Fibroblast of villous mesenchyme (primary cell): ENCODE measurements at places on chromosomes 7 and 10. TPM values are rescaled to one million over a fixed set of nuclear protein-coding genes. Genes with fewer than 3 reads are reported as not detected.

DNA sequence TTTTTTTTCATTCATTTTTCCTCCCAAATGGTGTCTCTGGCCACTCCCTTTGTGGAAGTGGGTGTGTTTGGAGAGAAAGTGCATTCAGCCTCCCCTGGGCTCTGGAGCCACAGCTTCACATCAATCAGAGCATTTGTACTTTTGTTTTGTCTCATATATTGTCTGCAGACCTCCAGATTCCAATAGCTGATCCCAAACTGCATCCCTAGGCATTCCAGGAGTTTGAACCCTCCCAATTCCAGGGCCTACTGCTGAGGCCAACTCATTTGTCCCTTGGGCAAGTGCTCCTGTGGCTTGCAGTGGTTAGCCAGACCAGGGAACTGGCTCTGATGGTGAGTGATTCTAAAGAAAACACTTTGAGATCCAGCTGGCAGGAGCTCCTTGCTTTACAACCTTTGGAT lies 163.3 kb downstream of the IPMK start:
- no peak for DNase-seq

DNA sequence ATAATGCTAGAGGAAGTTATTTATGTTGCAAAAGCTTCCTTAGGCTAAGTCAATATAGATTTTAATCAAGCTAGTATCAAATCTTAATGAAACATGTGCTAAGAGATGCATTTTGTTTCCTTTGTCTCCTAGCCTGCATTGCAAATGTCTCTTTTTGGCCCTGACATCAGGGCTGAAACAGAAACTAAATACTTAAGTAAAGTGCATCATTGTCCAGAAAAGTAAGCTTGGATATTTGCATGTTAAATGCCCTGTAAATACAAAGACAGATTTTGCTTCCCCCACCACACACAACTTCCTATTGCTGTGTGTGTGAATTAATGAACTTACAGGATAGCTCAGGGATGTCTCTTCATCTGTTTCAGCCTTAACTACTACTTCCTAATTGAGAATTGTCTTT lies 10.0 kb upstream of the STAMBPL1 start:
- no peak for DNase-seq

GRCh38 chr10:96280859-96281258 lies 9.5 kb upstream of the BLNK start:
- no peak for DNase-seq

GRCh38 chr7:77626586-77627308 lies 69.5 kb upstream of the RSBN1L start:
- no peak for DNase-seq

GRCh38 chr7:105653441-105654005 lies 72.2 kb upstream of the EFCAB10 start:
- no peak for DNase-seq

DNA sequence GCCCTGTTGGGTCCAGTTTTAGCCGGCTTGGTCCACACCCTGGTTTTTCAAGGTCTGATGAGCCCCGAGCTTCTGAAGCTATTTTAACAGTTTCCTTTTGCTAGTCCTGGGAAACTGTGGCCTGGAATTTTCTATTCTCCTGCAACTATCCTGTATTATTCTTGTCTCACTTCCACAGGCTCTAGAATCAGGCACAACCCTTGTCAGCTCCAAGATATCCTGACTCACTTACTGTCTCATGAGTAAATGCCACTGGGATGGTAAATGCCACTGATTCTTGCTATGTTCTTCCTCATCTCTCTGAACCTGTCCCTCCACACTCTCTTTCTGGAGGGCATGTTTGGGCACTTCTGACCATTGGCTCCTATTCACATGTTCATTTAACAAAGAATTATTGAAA lies 611.5 kb upstream of the IGFBP3 start:
- no peak for DNase-seq

GRCh38 chr10:62810156-62810902 lies 5.8 kb downstream of the ADO start:
- no peak for DNase-seq

GRCh38 chr7:151658778-151659177 lies 139.1 kb upstream of the RHEB start:
- peak; percentile 45 for DNase-seq

- DNase-seq: no peak
These were observed 553.0 kb downstream of the GRM8 start for GRCh38 chr7:126699707-126700106.

GRCh38 chr10:113524539-113525490 lies 28.0 kb upstream of the HABP2 start:
- DNase-seq: peak; percentile 16

DNA sequence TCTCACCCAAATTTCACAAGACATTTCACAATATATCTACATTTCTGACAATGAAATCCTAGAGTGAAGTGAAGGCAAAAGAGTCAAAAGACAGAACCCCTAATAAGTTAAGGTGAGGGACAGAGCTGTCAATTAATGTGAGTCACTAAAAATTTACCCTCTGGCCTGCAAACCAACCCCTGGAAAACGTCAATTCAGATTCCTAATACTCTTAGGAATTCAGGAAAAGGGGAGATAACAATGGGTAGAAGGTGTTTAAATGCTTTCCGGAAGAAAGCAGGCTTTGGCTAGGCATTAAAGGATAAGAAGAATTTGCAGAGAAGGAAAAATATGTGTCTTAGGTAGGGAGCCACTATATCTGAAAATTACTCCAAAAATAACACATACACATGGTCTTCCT lies 299.6 kb downstream of the INHBA start:
- DNase-seq: no peak

DNA sequence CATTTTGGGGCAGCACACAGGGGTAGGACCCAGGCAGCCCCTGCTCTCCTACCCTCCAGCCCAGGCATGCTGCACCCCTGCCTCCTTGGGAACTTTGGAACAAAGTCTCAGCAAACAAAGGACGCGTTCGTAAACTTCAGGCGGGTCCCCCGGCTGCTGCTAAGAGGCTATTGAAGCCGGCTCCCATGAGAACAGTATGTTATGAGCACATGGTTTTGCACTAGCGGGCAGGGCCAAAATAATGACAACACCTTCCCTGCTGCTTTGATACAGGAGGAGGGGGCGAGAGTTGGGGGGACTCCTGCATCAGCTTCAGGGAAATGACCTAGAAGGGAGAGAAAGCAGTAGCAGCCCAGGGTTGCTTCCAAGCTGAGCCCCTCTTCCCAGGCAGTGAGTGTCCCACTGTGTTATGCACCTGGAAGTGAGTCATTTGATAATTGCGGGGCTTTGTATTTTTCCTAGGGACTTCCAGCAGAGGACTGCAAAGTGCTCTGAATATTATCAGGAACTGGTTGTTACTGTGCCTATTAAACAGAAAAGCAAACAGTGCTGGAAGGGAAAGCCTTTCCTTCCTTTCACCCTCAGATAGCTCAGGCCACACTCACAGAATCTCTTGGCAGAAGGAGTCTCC lies 6.9 kb downstream of the ITPRIP start:
- peak; percentile 83 for DNase-seq

GRCh38 chr10:132708936-132709335 lies 77.0 kb downstream of the NKX6-2 start:
- no peak for DNase-seq

- DNase-seq: no peak
These were observed 199.6 kb upstream of the HDAC9 start for GRCh38 chr7:18295781-18296423.

- no peak for DNase-seq
These were observed at the start of gene MMD2 for GRCh38 chr7:4958477-4959301. MMD2 (minus strand) TSS chr7:4959187; CDS start chr7:4959017, 170 bp downstream.

GRCh38 chr7:74290553-74290950 lies 1.3 kb downstream of the CLIP2 start:
- no peak for DNase-seq

- no peak for DNase-seq
These were observed 380 bp upstream of the AGBL3 start for GRCh38 chr7:134985894-134986362.

GRCh38 chr10:117424883-117425649 lies 49.8 kb upstream of the PDZD8 start:
- DNase-seq: no peak

- DNase-seq: no peak
These were observed 63.6 kb downstream of the INSIG1 start for GRCh38 chr7:155361346-155361680.

DNA sequence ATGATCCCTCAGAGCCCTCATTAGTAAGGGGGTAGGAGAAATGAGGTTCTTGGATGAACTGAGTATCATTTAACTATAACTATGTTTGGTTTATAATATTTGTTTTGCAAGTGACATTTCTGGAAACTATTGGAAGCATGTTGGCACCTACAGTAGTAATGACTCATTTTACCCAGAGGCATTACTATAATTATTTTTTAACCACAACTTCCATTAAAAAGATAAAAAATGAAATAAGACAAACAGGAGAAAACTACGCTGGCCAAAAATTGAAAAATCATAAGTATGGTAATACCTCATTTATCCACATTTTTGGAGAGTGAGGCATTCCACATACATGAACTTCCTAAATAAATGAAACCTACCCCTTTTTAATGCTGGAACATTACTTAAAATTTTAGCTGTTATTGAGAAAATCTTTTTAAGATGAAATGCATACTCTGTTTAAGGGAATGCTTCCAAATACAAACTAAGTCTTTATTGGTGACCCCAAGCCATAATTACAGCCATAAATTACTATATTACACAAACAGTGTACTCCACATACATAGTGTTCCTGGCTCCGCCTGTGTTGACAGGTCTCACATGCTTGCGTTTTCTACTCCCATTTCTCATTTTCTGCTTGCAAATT lies 84.6 kb upstream of the CAPZA2 start:
- peak; percentile 59 for DNase-seq

DNA sequence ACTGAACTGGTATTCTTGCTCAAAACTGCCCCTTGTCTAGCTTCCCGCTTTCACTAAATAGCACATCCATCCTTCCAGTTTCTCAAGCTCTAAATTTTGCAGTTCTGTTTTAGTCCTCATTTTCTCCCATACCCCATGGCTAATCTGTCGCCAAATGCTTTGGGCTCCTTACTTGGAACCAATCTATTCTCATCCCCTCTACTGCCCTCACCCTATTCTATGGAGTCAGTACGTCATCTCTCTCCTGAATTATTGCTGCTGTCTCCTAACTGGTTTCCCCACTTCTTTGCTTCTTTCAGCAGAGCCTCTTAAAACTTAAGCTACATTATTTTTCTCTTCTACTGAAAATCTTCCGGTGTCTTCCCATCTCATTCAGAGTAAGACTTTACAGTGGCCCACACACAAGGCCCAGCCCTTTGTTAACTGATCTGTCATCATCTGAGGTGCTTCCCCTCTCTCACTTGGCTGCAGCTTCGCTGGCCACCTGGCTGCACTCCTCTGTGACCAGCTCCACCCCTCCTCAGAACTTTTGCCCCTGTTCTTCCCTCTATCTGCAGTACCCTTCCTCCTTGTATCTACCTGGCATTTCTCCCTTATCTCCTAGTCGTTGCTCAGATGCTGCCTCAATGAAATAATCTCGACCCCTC lies 9.9 kb downstream of the STARD3NL start:
- DNase-seq: no peak

DNA sequence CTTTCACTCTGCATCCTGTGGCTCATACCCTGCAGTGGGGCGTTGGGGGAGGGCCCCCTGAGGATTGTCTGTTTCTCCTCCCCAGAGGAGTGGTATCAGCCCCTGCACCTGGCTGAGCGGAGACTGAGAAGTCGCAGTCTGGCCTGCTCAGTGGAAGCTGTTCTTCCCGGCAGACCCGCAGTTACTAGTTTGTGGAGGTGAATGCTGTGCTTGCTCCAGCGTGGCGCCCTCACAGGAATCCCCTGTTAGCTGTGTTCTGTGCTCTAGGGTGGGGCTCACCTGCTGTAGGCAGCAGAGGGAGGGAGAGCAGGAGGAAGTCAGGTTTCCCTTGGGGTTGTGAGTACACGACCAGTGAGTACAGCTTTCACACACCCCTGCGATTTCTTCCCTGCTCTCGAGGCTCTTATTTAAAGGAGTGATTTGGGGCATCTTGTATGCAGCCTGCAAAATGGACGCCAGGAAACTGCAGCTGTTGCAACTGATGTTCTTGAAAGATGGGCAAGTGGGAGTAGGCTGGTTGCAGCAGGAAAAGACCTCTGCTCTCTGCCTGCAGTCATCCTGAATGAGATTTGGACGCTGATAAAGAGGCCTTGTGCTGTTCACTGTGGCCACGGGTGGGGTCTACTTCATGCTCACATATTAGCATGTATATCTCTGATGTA lies 66.4 kb downstream of the HK1 start:
- no peak for DNase-seq

DNA sequence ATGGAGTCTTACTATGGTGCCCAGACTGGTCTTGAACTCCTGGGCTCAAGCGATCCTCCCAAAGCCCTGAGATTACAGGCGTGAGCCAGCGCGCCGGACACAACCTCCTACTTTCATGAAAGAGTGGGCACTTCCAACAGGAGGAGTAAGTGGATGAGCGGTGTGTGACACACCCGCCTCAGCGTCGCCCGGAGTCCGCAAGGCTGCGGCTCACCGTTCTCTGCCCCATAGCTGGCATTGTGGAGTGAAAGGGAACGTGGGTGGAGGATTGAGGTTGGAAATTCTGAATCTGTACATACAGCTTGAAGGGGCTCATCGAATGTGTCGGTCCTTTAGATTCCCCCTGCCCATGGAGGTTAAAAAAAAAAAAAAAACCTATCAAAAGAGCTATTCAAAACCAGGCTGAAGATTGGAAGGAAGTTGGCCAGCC lies 524 bp upstream of the PRXL2A start:
- no peak for DNase-seq

SEPHS1 gene
- total RNA-seq: 18.1 and 26.1 TPM in 2 replicates

PON3 gene
- under 0.01 TPM in 1 of 2 replicates, not detected in the other for total RNA-seq

FKBP6 gene
- not detected in 2 replicates for total RNA-seq

GPNMB gene
- total RNA-seq: 60.9 and 93.7 TPM in 2 replicates

ZNF503 gene
- total RNA-seq: 7.8 and 11.9 TPM in 2 replicates

EGR2 gene
- total RNA-seq: 1.7 and 1.9 TPM in 2 replicates

RGS10 gene
- 35.4 and 50.9 TPM in 2 replicates for total RNA-seq

LBX1 gene
- not detected in 2 replicates for total RNA-seq

MINPP1 gene
- total RNA-seq: 30.0 and 52.7 TPM in 2 replicates

RADIL gene
- under 0.01 and 0.32 TPM in 2 replicates for total RNA-seq

EFCAB10 gene
- under 0.01 TPM in 1 of 2 replicates, not detected in the other for total RNA-seq

NRCAM gene
- 0.97 and 1.3 TPM in 2 replicates for total RNA-seq

HECW1 gene
- total RNA-seq: 1.7 and 3.2 TPM in 2 replicates

PNLIP gene
- not detected in 2 replicates for total RNA-seq

AHR gene
- total RNA-seq: 28.7 and 35.4 TPM in 2 replicates

NPTX2 gene
- total RNA-seq: 0.43 TPM in 1 of 2 replicates, not detected in the other

MUC12 gene
- under 0.01 TPM in 1 of 2 replicates, not detected in the other for total RNA-seq

POMZP3 gene
- 3.5 and 4.8 TPM in 2 replicates for total RNA-seq

PSPH gene
- total RNA-seq: 106 and 125 TPM in 2 replicates

CDK5 gene
- total RNA-seq: 22.2 and 22.9 TPM in 2 replicates

DPYSL4 gene
- under 0.01 and 0.86 TPM in 2 replicates for total RNA-seq

KLF14 gene
- total RNA-seq: under 0.01 TPM in 2 replicates

MRC1 gene
- under 0.01 TPM in 1 of 2 replicates, not detected in the other for total RNA-seq
